CD4-positive, alpha-beta T cell (primary cell): ENCODE measurements at places on chromosomes 12 and 14.

- no peak overlapping the region for H3K4me3 ChIP-seq
- no peak for DNase-seq
- peaks cover 21% of the 10 kb centered on the region for H3K27me3 ChIP-seq
Measured at GRCh38 chr14:36069535-36069900, 107.0 kb downstream of the PTCSC3 start.

DNA sequence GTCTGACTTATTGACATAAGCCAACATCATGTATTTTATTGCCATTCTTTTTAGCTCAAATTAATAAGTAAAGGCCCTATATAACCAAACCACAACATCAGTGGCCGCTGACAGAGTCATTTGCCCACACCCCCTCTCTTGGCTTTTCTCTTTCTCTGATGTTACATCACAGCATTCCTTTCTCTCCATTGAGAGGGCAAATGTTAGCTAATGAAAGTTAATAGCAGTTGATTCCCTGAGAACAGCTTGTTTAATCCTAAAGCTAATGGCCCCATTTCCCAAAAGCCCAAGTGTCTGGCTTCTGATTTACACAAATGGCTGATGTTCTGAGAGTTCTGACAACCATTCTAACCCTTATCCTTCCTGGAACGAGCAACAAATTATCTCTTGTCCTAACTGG is 308.8 kb downstream of the SNAPC1 start:
- no peak for DNase-seq
- no peaks in the 10 kb centered on the region for H3K4me1 ChIP-seq
- H3K4me3 ChIP-seq, result no peak overlapping the region
- H3K27ac ChIP-seq, result no peak overlapping the region
- H3K27me3 ChIP-seq, result peaks cover 4% of the 10 kb centered on the region

DNA sequence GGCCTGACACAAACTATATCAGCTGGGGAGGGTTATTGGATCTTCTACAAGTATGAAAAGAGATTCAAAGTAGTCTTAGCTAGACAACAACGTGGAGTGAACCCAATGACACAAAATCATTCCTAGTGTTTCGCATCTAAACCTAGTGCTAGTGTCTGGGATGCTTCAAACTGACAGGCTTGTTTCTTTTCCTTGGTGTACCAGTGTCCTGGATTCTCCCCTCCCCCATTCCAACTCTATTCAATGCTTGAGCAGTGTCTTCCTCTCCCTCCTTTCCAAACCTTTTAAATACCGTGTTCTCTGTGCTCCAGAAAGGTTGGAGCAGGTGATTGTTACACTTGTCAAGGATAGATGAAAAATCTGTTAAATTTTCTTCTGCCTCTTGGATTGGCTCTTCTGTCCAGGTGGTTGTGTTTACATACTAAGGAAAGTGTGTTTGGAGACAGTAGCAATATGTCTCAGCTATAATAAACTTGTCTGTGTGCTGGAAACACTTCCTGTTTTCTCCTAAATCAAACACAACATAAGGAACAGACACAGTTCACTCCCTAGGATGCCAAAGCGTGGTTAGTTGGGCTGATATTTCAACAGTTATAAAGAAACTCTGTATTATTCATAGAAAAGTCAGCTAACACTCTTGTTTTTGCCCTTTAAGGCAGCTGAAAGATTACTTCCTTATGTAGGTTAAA is 14.4 kb upstream of the GUCY2C start:
- no peaks in the 10 kb centered on the region for H3K27me3 ChIP-seq
- H3K27ac ChIP-seq, result no peak overlapping the region
- no peaks in the 10 kb centered on the region for H3K4me1 ChIP-seq
- DNase-seq, result no peak
- no peak overlapping the region for H3K4me3 ChIP-seq

DNA sequence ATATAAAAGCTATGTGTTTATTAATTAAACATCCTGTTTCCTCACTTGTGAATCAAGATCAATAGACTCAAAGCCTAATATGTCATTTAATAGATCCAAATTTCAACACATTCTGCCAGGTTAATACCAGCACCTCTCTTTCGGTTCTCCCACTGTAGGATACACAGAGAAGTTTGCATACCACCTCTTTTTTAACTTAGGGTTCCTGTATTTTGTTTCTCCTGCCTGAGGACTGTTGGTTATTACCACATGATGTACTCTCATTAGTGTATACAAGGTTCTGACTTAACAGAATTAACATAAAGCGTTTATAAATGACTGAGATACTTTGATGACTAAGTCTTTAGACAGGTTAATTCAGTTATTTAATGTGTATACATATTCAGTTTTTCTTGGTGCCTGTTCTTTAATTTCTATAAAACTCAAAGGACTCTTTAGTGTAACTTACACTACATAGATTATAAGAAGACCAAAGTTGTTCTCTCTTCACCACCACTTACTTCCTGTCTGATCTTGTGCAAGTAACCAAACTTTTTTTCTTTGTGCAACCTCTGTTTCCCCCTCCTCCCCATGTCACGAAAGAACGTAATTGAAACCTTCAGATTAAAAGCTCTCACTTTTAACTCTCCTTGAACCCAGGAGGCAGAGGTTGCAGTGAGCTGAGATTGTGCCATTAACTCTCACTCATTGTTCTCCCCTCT is 89.8 kb upstream of the DNM1L start:
- no peak for DNase-seq
- H3K27ac ChIP-seq, result no peak overlapping the region
- H3K36me3 ChIP-seq, result no peaks in the 10 kb centered on the region

GRCh38 chr12:93006471-93007208 is 77.5 kb upstream of the EEA1 start:
- H3K4me3 ChIP-seq, result no peak overlapping the region
- H3K36me3 ChIP-seq, result no peaks in the 10 kb centered on the region
- no peak overlapping the region for H3K27ac ChIP-seq
- H3K4me1 ChIP-seq, result no peaks in the 10 kb centered on the region
- no peaks in the 10 kb centered on the region for H3K27me3 ChIP-seq
- DNase-seq, result no peak

- no peak for DNase-seq
- H3K27ac ChIP-seq, result no peak overlapping the region
- no peaks in the 10 kb centered on the region for H3K36me3 ChIP-seq
- no peaks in the 10 kb centered on the region for H3K27me3 ChIP-seq
- no peak overlapping the region for H3K4me3 ChIP-seq
- H3K4me1 ChIP-seq, result no peaks in the 10 kb centered on the region
Measured at GRCh38 chr12:97552410-97553121, 90.0 kb downstream of the RMST start.

- no peak overlapping the region for H3K4me3 ChIP-seq
- H3K27me3 ChIP-seq, result no peaks in the 10 kb centered on the region
- H3K36me3 ChIP-seq, result no peaks in the 10 kb centered on the region
- H3K27ac ChIP-seq, result no peak overlapping the region
- DNase-seq, result no peak
Measured at GRCh38 chr12:124660851-124661250, 93.4 kb upstream of the NCOR2 start.

GRCh38 chr12:33536431-33536830 is 96.8 kb upstream of the SYT10 start:
- H3K4me3 ChIP-seq, result no peak overlapping the region
- H3K27me3 ChIP-seq, result no peaks in the 10 kb centered on the region
- DNase-seq, result no peak
- no peaks in the 10 kb centered on the region for H3K4me1 ChIP-seq

GRCh38 chr12:71652656-71653055 is 11.0 kb downstream of the ZFC3H1 start:
- no peak for DNase-seq
- H3K4me1 ChIP-seq, result no peaks in the 10 kb centered on the region
- H3K4me3 ChIP-seq, result no peak overlapping the region
- no peak overlapping the region for H3K27ac ChIP-seq
- peaks cover 49% of the 10 kb centered on the region for H3K36me3 ChIP-seq

DNA sequence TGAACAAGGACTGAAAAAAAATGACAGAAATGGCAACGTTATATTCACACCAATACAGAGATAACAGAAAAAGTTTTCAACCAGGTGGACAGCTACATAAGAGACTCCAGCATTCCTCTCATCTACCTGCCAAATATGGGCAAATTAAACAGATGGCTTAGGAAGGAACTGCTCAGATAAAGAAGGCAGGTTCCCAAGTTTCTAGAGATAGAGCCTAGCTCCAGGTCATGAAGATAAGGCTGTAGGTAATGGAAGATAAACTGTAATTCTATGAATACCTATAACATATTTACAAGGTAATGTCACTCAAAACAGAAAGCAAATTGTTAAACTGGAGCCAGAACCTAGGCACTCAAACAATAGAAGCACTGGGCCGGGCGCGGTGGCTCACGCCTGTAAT is 42.5 kb downstream of the GIT2 start:
- no peaks in the 10 kb centered on the region for H3K27me3 ChIP-seq
- H3K4me3 ChIP-seq, result no peak overlapping the region
- H3K36me3 ChIP-seq, result peaks cover 80% of the 10 kb centered on the region
- H3K27ac ChIP-seq, result no peak overlapping the region
- H3K4me1 ChIP-seq, result no peaks in the 10 kb centered on the region

DNA sequence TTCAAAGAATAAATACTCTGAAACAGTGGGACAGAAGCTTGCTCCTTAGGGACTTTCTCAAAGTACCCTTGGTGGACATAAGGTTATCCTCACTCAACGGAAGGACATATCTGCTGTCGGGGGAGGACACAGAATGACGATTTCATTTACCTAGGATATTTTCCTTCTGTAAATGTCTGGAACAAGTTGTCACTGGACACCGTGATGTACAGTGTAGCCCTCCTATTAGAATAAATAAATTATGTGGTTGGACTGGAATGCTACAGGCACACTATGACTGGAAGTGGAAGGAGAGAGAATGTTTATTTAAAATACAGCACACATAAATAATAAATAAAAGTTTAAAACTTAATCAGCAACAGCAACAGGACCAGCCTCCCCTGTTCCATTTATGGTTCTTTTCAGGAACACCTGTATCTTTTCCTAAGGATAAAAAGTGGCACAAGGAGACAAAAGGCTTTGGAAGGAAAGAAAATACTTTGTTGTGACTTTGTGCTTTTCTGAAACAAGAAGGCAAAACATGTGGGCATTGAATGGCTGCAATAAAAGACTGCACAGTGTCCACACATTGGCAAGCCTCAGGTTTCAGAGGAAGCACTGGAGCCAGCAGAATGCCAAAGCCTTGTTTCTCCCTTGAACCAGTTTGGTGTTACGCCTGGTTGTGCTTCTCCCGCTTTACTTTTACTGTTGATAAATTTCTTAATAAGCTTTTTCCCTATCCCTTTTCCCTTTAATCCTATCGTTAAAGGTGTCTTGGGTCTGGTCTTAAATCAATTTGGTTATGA is 36.8 kb downstream of the FGD4 start:
- no peaks in the 10 kb centered on the region for H3K27me3 ChIP-seq
- H3K36me3 ChIP-seq, result no peaks in the 10 kb centered on the region
- H3K4me1 ChIP-seq, result no peaks in the 10 kb centered on the region
- H3K27ac ChIP-seq, result no peak overlapping the region

DNA sequence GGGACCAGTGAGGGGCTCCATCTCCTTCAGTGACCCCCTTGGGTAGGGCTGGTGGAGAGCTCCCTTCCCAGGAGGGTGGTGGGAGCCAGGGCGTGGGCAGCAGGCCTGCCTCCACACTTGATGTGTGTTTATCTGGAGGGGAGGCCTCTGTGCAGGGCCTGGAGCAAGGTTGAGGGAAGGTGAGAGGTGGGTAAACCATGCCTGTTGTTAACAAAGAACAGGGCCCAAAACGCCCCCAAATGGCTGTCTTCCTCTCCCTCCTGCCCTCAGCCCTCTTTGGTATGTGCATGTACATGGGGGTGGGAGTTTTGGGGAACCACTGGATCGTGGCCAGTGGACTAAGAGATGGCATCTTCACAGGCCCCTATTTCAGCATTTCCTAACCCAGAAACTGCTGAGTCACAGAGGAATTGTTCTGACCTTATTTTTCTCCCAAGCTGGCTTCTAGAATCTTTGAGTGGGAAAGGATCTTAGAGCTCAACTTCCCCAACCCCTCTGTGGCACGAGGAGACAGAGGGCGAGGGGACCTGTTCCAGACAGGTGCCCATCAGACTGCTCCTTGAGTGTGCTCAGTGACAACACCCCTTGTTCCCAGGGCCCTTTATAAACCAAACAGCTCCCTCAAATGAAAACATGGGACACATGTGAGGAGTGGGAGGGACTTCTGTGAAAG is 3.6 kb downstream of the SLC48A1 start:
- no peak overlapping the region for H3K27ac ChIP-seq
- no peaks in the 10 kb centered on the region for H3K36me3 ChIP-seq
- peaks cover 43% of the 10 kb centered on the region for H3K4me1 ChIP-seq

GRCh38 chr12:65496617-65497016 is 218.1 kb downstream of the MSRB3 start:
- H3K36me3 ChIP-seq, result no peaks in the 10 kb centered on the region
- no peak overlapping the region for H3K4me3 ChIP-seq
- no peak for DNase-seq
- no peaks in the 10 kb centered on the region for H3K4me1 ChIP-seq
- no peaks in the 10 kb centered on the region for H3K27me3 ChIP-seq
- no peak overlapping the region for H3K27ac ChIP-seq

DNA sequence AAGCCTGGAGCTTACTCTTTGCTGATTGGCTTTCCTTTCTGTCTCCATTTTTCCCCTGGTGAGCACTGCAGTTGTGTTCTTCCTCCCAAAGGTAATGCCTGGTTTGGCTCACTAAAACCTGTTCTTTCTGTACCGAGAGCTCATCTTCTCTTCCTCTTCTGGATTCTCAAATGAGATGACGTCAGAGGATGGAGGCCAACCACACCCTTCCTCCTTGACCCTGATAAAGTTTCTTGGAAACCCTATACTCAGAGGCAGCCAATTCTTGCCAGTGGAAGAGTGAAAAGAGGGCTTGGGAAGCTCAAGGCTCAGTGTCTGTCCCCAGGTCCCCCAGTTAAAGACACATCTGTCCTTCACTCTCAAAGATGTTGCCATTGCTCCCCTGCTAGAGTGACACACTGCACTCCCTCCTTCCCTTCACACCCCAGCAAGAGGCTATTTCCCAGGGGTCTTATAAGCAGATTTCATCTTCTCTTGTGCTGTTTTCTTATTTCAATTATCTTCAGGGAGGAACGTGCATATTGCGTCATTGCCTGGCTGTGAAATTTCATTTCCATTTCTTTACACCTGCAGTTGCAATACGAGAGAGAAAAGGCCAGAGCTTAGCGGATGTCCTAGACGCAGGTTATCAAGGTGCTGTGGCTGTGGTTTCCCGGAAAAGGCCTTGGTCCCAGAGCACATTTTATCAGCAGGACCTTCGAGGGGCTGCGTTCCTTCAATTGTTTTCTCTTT is 27.3 kb downstream of the NTF3 start:
- no peak overlapping the region for H3K4me3 ChIP-seq
- no peak overlapping the region for H3K27ac ChIP-seq
- H3K27me3 ChIP-seq, result no peaks in the 10 kb centered on the region

- H3K27ac ChIP-seq, result no peak overlapping the region
- H3K4me3 ChIP-seq, result no peak overlapping the region
- no peak for DNase-seq
- no peaks in the 10 kb centered on the region for H3K4me1 ChIP-seq
- H3K36me3 ChIP-seq, result peaks cover 59% of the 10 kb centered on the region
Measured at GRCh38 chr12:101361455-101361854, 46.1 kb downstream of the ARL1 start.

GRCh38 chr12:130754234-130754901 is 38.3 kb upstream of the RIMBP2 start:
- H3K4me1 ChIP-seq, result peaks cover 9% of the 10 kb centered on the region
- H3K36me3 ChIP-seq, result no peaks in the 10 kb centered on the region

GRCh38 chr12:51815571-51815970 is 32.9 kb downstream of the FIGNL2 start:
- no peak for DNase-seq
- no peak overlapping the region for H3K27ac ChIP-seq
- H3K36me3 ChIP-seq, result no peaks in the 10 kb centered on the region
- H3K4me1 ChIP-seq, result peaks cover 27% of the 10 kb centered on the region

GRCh38 chr12:49881415-49882247 is 22.1 kb downstream of the FAIM2 start:
- H3K27ac ChIP-seq, result no peak overlapping the region
- H3K4me1 ChIP-seq, result no peaks in the 10 kb centered on the region
- no peak overlapping the region for H3K4me3 ChIP-seq
- no peak for DNase-seq
- no peaks in the 10 kb centered on the region for H3K36me3 ChIP-seq
